Activated effector memory CD4-positive, alpha-beta T cell treated with anti-CD3 and anti-CD28 coated beads, Interleukin-2, amount 50 U/mL, for 16 hours (primary cell): ENCODE measurements at places on chromosomes 5 and 9.

DNA sequence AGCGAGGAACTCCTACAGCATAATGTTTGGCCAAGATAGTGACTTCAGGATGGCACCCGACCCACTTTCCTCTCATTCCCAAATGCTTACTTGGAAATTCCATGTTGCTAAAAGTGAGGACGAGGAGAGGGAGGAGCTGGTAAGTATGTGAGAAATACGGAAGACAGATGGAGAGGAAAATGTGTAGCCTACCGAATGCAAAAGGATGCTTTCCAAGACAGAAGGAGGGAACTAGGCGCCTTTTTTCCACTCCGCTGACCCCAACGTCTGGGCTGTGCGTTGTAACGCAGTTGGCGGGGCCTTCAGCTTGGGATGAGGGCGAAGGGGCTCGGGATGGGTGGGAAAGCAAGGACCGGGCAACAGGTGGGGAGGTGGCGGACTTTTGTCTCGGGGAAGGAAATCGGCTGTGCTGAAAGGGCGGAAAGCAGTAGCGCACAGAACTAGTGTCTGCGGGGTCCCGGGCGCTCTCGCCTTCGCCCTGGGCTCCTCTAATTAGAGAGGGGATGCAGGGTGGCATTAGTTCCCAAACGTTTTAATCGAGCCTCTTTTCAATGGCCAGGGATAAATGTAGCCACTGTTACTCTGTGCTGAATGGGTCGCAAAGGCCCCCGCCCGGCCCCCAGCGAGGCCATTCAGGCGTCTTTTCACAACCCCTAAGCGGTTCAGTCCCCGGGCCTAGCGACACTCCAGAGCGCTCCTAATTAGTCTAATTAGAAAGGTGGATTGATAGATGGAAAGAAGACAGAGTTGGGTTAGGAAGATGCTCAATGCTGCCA is 12.6 kb downstream of the FOXD1 start:
- no peak for DNase-seq

GRCh38 chr9:79200336-79200735 is 371.4 kb upstream of the TLE4 start:
- no peak for DNase-seq

DNA sequence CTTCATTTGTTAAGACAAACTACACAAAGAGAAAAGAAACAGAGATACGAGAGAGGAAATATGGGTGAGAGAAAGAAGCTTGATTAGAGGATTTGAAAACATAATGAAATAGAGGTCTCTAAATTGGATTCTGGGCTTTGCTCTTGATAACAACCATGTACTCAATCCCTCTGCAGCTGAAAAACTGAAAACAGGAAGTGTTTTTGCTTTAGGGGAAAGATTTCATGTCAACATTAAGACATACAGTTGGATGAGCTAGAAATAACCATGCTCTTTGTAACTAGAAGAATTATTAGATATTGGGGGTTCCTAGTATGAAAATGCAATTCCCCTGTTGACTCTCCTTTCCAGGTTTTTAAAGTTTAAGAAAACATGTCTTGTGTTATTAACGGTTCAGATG is 21.9 kb downstream of the CRHBP start:
- DNase-seq, result no peak

GRCh38 chr5:173771121-173771724 is 116.9 kb upstream of the CPEB4 start:
- DNase-seq, result no peak

- DNase-seq, result peak; percentile 94
Observed at GRCh38 chr9:124869986-124870560, 8.1 kb downstream of the ARPC5L start.

GRCh38 chr9:120310035-120310434 is 269.9 kb downstream of the CDK5RAP2 start:
- no peak for DNase-seq

DNA sequence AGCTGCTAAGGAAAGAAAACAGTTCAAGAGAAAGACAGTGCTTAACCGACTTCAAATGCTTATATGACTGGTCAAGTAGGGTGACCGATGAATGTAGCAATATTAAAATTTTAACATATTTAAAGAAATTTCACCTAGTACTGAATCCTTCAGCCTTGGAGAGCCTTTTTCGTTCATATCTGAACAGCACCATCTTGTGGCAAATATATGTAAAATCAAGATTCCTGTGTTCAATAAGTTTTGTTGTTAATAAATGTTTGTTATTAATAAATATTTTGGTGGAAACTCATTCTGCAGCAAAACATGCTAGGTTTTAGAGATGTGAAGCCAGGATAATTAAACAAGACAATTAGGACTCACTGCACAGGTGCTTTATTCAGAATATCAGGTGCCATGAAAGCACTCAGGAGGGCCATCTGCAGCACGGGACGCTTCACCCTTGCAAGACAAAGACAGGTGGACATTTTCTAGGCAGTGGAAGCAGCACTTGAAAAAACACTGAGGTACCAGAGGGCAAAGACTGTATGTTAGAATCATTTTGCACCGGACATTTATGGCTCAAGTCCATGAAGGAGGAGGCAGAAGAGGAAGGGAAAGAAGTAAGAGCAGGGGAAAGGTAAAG is 15.6 kb downstream of the TICAM2 start:
- DNase-seq, result no peak

- DNase-seq, result no peak
Observed at GRCh38 chr9:113712053-113712452, 164.1 kb upstream of the ZNF618 start.

DNA sequence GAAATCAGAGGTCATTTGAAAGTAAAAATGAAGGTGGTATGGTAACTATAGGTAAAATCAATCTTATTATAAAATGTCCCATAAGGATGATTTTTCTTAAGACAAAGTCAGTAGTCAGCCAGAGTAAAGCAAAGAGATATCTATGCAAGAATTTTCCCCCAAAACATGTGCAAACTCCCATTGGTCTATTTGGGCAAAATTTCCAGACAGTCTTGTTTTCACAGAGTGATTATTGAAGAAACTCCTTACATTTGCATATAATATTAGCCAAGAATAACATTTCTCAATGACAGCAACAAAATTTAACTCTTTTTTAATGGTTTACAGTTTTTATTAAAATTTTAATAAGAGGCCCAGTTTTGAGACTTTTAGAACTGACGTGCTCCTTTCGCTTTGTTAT is 406.1 kb upstream of the GRAMD2B start:
- no peak for DNase-seq

DNA sequence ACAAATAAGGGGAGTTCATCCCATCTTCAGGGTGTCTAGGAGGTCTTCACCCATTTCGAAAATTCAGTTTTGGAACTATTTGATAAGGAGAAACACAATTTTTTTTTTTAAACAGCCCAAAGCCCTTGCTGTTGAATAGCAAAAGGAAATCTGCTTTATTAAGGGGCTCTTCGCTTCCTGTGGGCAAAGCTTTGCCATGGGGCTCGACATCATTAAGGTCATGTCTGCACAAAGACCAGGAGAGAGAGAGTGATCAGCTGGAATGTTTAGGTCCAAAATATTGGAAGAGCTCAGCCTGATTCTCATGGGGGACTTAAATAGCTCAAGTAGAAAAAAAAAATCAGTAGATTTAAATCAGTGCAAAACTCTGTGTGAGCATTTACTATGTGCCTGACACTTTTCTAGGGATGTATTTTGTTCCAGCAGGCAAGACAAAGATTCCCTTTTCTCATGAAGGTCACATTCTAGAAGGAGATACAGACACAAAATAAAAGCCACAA is 564.6 kb upstream of the KLF4 start:
- DNase-seq, result no peak

DNA sequence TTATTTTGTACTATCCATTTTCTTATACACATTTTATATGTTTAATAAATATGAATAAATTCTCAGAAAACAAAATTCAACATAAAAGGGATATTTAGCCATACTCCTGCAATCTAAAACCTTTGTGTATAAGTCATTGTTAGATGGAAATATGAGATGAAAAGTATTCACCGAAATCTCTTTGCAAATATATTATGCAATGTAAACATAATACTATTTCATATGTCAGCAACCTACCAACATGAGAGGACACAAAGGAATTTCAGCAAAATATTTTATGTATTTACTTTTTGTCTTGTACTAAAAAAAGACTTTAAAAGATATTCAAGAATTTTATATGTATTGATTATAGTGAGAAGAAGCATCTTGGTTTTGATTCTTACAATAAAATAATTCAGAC is 1623.4 kb downstream of the EFNA5 start:
- no peak for DNase-seq

GRCh38 chr5:103315455-103315854 is 56.9 kb downstream of the MACIR start:
- no peak for DNase-seq

DNA sequence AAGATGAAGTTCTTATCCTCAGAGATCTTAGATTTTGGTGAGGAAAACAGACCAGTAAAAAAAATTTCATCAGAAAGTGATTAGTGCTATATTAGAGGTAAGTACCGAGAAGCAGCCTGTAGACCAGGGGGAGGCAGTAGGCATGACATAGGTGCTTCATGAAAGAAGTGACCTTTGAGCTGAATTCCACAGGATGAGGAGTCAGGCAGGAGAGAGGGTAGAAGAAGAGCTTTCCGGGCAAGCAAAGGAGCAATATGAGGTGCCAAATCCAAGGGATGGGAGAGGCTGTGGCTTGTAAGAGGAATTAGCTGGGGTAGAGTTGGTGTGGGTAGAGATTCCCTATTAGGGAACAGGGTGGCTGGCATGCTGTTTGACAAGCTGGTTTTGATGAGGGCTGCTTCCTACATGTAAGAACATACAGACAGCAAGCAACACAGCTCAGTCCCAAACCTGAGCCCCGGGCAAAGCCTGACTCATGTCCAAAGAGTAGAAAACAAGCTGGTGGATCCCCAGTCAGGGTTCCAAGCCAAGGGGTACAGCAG is 48.4 kb upstream of the PWWP2A start:
- DNase-seq, result no peak

DNA sequence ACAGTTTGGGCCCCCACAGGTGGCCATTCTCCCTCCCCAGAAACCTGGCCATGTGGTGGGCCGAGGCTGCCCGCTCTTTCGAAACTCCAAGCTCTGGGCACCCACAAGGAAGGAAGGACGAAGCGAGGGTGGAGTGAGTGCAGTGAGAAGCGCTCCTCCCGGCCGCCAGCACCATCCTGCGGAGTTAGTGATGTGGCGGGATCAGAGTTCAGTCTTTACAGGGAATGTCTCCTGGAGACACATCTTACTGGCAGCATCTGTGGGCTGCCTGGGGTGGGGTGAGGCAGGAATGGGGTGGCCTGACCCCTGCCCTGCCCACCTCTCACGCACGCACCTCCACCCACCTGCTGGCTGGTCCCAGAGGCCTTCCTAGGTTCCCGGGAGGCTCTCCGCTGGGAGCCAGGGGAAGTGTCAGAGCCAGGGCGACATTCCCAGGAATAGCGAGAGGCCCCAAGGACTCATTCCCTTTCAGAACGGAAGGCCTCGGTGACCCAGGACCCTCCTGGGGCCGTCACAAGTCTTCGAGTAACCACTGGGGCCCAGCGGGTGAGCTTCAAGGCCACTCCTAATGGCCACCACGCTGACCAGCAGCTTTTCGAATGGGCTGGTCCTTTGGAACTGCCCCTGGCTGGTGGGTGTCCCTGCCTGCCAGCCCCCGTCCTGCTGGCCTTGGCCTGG is 5.5 kb upstream of the RNU6ATAC start:
- DNase-seq, result no peak

DNA sequence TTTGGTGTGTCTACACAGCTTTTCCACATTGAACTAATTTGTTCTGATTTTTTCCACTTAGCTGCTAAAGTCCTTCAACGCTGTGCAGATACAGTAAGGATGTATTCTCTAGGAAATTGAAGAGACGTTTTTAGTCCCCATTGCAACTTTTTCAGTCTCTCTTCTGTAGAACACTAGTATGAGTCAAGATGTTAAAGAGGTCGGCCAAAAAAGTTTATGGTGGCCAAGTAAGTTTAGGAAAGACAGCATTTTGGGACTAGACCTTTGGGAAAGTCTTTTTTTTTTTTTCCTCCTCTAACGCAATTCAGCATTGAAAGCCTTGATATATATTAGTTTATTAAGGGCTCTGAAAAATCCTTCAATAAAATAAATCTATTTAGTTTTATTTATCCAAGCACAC is 243.5 kb upstream of the FBXL7 start:
- DNase-seq, result no peak

GRCh38 chr9:25724424-25724823 is 46.2 kb upstream of the TUSC1 start:
- no peak for DNase-seq

DNA sequence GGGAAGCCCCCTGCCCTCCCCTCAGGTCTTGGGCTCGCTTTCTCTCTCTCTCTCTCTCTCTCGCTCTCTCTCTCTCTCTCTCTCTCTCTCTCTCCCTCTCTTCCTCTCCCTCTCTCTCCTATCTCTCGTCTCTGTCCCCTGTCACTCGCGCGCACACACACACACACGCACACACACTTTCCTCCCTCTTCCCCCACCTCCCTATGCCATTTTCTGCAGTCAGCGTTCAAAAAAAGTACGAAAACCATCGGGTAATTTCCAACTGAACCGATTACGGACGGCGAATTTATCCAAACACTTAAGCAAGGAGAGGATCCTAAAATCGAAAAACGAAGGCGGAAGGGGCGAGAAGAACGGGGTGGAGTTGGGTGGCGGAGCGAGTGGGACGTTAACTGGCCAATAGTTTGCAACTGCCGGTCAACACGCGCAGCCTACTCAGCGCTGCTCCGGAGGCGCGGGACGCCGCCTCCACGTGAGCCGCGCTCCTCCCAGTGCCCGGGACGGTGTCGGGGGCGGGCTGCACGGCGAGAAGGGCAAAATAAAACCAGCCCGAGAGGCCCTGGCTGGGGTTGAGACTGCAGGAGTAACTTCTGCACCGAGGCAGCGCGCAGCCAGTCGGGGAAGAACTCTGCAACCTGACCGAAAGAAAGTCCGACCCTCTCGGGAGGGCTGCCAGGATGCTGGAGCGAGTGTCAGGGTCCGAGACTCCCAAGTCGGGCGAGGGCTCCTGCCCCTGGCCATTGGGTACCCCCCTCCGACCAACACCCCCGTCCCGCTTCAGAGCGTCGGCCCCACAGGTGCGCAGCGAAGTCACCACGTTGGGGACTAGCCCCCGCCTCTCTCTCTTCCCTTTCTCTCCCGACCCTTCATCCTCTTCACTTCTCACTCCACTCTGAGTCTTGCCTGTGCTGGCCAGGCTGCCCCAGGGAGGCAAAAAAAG is 24.9 kb upstream of the ELAVL2 start:
- DNase-seq, result no peak

DNA sequence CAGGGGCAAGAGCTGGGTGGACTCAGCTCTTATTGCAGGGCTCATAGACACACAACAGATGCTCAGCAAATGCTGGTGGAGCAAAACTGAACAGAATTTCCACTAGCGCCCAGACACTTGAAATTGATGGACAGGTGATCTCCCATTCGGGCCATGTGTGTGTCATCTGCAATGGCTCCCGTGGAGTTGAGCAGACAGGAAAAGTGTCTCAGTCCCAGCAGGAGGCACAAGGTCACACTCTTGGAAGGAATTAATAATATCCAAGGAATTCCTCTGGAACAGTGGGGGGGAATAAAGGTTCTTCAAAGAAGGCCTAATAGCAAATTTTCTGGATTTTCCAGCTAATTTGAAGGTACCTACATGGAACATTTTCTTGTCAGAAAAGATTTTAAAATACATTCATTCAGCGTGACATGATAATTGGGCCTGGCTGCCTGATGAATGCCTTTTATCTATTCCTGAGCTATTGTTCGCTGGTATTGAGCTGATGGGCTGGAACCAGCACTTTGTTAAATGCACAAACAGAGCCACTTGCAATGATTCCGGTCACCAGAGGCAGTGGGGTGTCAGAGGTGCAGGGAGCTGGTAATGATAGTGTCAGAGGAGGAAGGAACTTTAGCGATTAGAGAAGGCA is 31.5 kb upstream of the ALDH1B1 start:
- peak; percentile 25 for DNase-seq
